Activated gamma-delta T cell treated with anti-CD3 and anti-CD28 coated beads, Interleukin-2, amount 50 U/mL, for 16 hours (primary cell): ENCODE measurements at places on chromosomes 4 and X.

- no peak for DNase-seq
Observed at GRCh38 chr4:121674696-121675095, 22.1 kb downstream of the ANXA5 start.

DNA sequence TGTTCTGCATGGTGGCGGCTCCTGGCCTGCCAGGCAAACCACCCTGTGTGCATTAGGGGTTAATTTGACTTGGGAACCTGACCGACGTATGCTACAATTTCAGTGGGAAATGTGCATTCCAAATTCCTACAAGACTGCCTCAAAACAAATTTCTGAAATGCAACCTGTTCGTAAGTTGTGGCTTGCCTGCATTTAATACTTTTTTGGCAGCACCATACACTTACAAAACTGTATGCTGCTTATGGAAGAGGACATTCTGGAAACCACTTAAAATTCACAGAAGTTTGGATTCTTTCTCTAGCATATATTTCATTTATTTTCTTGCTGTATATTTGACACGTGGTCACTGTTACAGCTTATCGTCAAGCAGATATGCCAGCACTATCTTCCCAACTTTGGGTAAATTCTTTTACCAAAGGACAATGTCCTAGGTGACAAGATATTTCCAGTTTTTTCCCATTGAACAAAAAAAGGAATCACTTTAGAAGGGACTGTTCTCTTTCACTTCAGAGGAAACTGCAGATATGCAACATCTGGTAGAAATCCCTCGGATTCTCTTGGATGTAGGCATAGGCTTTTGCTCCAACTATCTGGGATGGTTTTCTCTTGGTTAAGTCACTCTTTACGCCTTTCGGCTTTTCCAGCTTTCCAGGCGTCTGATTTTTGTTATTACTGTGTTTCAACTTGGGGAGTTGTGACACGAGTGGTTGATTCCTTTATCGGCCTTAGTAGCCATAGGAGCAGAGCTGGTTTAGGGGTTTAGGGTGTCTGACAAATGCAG, 9.7 kb upstream of the TENM3 start:
- DNase-seq, result no peak

DNA sequence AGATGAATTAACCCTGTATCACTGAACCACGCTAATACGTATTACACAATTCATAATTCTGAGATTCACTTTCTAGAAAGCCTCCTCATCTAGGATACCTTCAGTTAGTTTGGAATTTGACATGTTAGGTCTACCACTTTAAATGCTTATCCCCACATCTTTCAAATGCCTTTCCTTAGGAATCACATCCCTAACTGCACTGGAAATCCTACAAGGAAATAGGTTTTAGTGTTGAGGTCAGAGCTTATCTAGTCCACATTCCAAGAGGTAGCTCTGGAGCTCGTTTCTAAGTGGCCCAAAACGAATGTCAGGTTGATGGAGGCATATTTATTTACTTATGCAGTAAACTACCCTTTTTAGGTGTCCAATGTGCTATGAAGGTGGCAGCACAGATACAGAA, 18.0 kb downstream of the PDHA1 start:
- no peak for DNase-seq

DNA sequence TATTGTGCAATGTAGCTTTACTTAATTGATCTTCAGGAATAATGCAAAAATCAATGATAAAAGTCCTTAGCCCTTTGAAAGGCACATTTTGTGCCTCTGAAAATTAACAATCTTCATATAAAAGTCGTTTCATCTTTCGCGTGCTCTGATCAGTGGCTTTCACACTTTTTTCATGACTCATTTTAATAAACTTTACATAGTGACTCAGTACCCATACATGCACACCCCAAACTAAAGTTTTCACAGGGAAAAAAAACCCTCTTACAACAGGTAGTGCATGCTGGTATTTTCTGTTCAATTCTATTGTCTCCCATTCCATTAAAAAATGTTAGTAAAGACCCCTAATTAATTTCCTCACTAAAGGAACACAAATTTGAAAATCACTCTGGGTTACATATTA, 21.5 kb downstream of the RWDD4 start:
- no peak for DNase-seq

GRCh38 chr4:3145234-3145924, 70.9 kb downstream of the HTT start:
- no peak for DNase-seq

GRCh38 chr4:108192935-108193334, 24.2 kb upstream of the LEF1 start:
- DNase-seq, result no peak

DNA sequence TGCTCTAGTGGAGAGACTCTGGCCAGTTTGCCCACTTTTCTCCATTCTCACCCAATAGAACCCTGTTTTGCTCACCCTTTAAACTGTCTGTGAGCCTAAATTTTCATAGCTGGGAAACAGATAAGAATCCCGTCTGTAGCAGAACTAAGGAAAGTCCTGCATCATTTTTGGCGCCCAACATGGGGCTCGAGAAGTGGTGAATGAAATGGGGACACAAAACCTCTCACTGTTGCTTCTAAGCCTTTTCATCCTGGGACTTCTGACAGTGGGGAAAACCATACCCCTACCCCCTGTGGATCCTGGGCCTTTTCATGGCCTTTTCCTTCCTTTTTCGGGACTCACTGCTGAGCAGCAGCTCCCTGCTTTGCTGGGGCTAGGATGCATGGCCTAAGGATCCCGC, 189.9 kb downstream of the INPP4B start:
- no peak for DNase-seq

GRCh38 chrX:134572816-134573682, 85.2 kb downstream of the PLAC1 start:
- DNase-seq, result no peak

DNA sequence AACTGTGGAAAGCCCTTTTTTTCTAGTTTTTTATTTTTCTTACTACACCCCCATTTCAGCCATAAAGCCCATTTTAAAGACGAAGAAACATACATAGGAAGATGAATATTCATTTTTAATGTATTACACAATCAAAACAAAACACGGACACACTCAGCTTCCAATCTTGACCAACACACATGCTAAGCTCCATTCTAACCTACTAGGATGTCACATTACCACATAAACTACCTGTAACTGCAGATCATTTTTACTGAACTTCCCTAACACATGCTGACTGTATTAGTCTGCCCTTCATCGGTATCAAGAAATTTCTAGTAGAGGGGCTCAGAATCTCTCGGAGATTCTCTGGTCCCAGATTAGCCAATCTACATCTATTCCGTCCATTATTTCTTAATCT, 1.8 kb downstream of the CCNI start:
- DNase-seq, result no peak

DNA sequence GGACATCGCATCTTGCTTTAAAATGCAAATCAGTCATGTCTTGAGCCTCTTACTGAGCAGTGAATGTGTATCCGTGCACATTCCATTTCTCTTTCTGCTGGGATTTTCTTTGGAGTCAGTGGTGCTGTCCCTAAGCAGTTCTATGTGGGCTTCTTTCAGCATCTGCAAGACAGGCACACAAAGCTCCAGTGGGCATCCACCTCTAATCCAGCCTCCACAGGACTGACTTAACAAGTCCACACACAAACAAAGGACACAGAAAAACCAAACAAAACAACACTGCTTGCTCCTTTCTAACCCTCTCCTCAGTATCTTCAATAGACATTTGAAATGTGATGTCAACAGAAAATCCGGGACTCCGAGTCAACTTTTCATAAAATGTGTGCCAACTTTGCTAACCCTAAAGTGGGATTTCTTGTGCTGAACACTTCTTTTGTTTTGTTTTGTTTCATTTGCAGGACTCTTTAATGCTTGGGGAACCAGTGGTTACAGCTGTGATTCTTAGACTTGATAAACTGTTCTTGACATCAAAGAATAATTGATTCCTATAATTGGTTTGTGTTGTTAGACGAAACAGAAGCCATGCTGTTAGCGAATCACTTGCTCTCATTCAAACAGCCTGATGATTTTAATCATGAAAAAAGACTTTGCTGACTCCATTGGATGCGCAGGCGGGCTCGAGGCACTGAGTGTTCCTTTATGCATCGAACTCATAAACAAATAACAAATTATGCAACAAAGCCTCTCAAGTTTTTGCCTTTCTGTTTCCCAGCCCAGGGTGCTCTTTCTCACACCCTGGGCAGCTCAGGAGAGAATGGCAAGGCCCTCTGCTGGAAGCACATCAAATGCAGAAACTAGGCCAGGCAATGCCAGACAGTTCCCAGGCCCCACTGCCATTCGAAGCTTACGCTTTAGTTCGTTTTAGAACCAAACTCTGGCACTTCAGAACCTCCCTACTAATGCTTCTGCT, 20.1 kb downstream of the ETNPPL start:
- no peak for DNase-seq

DNA sequence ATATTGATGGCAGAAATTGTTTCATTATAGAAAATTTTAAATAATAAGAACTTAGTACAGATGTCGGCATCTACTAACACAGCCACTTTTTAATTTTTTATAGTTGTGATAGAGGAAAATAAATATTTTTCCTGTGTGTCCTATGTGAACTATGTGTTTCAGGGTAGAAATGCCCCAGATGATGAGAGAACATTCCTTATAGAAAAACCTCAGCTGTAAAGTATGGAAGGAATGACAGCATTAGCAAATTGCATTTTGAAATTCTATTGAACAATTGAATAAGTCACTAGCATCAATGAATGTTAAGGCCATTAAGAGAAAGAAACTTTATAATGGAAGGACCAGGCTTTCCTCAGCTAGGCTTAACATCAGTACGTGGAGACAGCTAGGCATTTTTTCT, 149.2 kb downstream of the CFAP299 start:
- no peak for DNase-seq

DNA sequence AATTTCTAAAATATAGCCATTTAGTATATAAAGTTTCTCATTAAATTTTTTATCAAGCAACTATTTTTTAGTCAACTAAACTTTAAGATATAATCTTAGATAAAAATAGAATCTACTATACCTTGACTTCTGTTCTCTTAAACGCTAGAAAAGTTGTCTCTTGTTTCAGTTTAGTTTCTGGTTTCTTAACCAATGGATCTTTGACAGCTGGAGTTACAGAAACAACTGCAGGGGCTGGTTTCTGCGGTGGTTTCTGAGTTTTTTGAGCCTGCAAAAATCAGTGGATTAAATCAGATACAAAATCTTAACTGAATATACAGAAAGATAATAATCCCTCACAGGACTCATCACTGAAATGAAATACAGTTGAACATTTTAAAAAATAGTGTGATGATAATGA, 21.9 kb downstream of the INTS12 start:
- no peak for DNase-seq

DNA sequence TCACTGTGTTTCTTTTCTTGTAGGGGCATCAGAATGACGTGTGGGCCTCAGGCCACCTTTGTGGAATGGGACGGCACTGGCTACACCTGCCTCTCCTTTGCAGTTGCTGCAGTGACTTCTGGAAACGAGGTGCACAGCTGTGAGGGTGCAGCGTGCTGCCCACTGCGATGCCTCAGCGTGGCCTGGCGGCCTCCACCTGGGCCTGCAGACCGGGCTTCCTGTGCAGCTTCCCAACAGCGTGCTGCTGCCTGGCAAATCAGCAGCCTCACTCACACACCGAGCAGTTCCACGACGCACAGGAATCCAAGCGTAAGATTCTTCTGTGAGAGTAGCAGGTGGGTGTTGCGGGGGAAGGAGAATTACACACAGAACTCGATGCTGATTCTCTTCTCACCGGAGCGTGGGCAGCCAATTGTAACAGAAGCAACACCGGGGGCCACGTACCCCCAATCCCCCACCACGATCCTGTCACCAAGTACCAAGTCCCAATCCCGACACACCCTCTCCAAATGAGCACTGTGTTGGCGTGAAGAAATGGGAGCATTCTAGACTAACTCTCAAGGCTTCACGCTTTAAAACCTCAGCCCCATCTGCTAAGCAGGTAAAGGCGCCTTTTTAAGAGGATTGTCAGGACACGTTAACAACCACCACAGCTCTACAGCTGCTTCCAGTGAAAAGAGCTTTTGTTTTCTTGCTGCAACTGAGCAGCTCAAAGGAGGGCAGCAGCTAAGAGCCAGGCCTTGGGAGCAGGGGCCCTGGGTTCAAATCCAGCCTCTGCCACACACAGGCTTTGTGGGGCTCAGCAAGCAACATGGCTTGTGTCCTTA, 16.9 kb downstream of the WDR1 start:
- no peak for DNase-seq

DNA sequence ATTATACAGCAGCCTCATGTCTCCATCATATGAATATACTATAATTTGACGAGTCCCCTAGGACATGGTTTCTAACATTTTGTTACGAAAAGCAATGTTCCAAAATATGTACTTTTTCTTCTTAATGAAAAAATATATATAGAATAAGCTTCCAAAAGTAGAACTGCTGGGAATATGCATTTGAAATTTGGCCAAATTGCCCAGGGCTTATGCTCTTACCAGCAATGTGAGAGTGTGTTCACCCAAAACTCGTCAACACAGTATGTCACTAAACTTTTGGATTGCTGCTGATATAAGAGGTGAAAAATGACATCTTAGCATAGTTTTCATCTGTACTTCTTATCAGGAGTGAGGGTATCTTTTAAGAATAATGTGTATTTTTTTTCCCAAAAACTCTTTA, 64.6 kb upstream of the STIM2 start:
- DNase-seq, result no peak

DNA sequence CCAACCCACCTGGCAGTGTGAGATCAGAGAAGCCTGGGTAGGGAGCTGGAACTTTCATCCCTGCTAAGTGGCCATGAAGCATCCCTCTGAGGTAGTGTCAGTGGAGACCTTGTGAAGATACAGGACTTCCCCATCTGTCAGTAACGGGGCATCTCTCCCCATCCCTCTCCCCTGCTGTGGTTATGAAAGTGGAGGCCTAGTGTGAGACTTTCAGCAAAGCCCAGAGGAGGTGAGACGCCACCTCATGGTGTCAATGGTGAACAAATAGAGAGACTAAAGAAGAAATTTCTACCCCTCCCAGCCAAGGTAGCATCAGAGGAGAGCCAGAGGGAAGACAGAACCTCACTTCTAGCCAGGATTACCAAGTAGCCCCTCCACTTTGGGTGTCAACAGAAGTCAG, 150.2 kb downstream of the VEGFC start:
- no peak for DNase-seq

- DNase-seq, result no peak
Observed at GRCh38 chr4:2878346-2878745, 34.7 kb downstream of the ADD1 start.

GRCh38 chrX:152637649-152638442, at the start of gene GABRQ:
Gene GABRQ, plus strand, starts transcription at chrX:152637895. Its CDS starts 308 bp downstream, at chrX:152638203.
- DNase-seq, result no peak

DNA sequence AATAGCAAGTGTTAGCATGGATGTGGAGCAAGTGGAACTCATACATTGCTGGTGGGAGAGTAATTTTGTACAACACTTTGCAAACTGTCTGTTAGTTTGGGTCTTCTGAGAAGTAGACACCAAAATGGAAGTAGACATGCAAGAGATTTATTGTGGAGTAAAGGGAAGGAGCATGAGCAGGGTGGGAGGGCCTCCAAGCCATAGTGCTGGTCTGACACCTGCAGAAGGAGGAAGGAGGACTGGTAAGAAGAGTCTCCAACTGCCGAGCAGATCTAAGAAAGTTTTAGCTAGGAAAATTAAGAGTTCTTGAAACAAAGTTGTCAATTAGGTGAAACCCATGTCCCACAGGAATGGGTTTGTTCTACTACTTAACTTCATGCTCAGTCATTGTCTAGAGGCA, 64.0 kb upstream of the DDIT4L start:
- no peak for DNase-seq
